ENCODE measurements at places on chromosomes 4 and X.

GRCh38 chr4:146243141-146243882, 29.0 kb downstream of the REELD1 start:
- DNase-seq, result no peak

GRCh38 chrX:148592595-148592994, 92.2 kb downstream of the AFF2 start:
- no peak for DNase-seq

DNA sequence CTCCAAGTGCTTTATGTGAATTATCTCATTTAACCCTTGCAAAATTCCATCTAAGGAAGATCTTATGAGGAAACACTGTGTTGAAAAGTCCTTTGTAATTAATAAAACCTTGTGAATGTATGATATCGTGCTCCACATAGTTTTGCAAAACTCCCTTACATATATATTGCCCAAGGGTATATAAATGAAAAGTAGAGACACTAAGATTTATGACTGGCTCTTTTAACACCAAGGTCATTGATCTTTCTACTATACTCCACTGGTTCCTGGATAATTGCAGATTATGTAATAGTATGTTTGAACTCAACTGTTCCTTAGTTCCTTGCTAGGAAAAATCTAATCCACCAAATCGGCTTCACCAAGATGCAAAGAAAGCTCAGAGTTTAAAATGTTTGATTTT, 48.0 kb upstream of the TMEM33 start:
- no peak for DNase-seq

DNA sequence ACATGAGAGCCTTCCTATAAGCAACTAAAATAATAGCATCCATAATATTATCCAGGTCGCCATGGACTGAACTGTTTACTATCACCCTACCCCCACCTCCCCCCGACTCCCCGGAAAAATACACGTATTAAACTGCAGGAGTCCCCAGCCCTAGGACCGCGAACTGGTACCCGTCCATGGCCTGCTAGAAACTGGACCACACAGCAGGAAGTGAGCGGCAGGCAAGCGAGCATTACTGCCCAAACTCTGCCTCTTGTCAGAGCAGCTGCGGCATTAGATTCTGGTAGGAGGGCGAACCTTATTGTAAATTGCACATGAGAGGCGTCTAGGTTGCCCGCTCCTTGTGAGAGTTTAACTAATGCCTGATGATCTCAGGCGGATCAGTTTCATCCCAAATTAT, 405.8 kb upstream of the ADGRL3 start:
- no peak for DNase-seq

- DNase-seq, result no peak
These were observed 1549.3 kb upstream of the ADGRL3 start for GRCh38 chr4:59650861-59651260.

Data from D721Med (cell line).